Hippocampal formation (tissue), 2 donors: ENCODE measurements at places on chromosomes 2 and 18.

GRCh38 chr18:12310762-12311161 lies 2.7 kb downstream of the TUBB6 start:
- no peak for DNase-seq

- DNase-seq: no peak
These were observed 56.5 kb downstream of the BCL11A start for GRCh38 chr2:60496956-60497355.

- no peak for DNase-seq
These were observed 235.6 kb upstream of the ZNF521 start for GRCh38 chr18:25587545-25587944.

- DNase-seq: no peak
These were observed 48.0 kb downstream of the GBX2 start for GRCh38 chr2:236120141-236120601.

DNA sequence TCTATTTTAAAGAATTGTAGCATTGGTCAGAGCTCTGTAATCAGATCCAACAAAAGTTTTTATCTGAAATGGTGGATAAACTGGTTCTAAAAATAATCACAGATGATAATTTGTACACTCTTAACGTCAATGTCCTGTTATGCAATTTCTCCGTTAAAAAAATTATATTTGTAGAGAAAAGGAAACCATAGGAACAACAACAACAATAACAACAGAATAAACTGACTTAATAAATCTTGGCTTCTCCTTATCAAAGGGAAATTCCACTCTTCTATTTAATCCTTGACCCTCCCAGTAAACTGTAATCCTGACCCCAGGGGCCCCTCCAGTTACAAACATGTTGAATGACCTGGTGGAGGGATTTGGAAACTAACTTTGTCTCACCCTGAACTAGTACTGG lies 78.6 kb upstream of the ZFP36L2 start:
- DNase-seq: no peak

- no peak for DNase-seq
These were observed 7.3 kb downstream of the SCG2 start for GRCh38 chr2:223594831-223595230.

DNA sequence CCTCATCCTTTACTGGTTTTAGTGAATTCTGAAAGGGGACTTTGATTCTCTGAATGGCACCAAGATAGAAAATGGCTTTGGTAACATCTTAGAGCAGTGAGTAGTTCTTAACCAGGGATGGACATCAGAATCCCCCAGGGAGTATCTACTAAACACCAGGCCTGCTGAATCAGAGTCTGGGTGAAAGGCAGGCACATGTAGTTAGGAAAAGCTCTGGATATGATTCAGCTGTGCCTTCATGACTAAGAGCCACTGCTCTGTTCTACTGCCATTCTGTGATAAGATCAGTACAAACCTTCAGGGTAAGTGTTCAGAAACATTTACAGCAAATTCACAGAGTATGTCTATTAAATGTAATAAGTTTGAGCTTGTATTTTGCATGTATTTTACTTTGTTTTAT lies 46.2 kb upstream of the B3GNT2 start:
- no peak for DNase-seq

DNA sequence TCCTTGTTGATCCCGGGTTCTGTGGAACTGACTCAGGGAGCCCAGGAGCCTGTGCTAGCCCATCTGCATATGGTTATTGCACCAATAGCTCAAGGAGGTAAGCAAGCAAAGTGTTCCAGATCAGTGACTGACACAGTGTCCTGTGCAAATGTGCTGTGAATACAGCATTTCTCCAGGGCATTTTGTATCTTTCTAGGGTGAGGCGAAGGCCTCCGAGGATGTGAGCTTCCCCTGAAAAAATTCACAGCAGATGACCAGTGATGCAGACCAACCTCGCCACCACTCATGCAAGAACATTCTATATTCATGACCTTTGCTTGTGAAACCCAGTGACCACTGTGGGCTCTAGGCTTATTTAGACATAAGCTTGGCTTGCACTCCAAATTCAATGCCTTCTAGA lies 15.2 kb upstream of the NT5DC4 start:
- DNase-seq: no peak

GRCh38 chr2:139477618-139478017 lies 697.4 kb upstream of the NXPH2 start:
- no peak for DNase-seq

DNA sequence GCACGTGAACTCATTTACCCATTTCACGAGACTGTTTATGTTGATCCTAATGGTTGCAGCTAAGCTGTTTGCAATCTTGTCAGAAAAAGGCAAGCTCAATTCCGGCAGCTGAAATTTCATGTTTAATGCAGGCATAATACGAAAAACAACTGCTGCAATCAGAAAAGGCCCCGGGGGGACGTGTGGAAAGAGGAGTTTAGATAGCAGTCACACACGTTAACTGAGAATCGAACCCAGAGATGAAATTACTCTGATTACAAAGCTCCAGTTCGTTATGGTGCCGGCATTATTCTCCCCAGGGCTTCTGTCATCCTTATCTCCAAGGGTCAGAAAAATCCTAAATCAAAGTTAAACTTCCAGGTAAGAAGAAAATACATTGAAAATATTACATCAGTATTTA lies 79.9 kb upstream of the MYT1L start:
- no peak for DNase-seq

- DNase-seq: no peak
These were observed 32.4 kb downstream of the CYB5A start for GRCh38 chr18:74259347-74259746.

DNA sequence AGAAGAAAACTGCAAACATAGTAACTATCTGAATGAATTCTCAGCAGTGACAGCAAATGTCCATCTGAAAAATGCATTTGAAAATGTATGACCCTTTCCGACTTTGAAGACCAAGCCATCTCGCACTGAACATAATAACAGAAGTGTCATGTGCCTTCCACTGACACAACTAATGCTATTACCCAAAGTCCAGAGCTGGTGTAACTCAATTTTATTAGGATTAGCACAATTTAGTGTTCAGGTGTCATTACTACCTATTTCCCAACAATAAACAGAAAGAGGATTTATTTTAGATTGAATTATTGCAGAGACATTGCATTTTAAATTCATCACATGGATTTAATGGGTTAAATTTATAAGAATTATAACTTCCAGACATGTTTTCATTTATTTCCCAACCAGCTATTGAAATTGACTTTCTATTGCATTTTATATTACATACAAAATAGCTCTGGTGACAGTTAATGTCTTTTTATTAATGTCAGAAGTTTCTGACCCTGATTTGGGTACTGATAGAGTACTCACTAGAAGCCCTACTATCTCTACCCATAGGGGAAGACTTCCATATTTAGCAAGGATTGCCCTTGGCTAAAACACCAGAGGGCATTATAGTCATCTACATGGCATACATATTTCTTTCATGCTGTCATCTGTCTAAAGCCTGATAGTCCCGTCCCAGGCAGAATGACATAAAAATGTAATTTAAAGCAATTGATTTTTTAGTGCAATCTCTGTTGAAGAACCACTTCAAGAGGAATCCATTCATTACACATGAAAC lies 7.0 kb upstream of the STK39 start:
- no peak for DNase-seq

DNA sequence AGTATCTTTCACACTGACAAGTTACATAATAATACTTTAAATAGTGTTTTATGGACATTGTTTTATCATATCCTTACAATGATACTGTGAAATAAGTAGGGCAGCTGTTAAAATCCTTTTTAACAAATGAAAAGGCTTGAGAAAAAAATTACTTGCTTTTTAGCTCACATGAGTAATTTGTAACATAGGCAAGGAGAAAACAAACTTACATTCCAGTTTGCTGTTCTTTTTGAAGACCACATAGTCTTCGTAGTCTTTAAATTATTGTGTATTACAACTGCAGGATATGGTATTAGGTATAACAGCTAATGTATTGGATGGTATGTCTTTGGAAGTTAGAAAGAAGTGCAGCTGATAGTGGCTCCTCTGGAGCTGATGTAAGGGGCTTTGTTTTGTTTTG lies 130.8 kb downstream of the COMMD1 start:
- DNase-seq: no peak

DNA sequence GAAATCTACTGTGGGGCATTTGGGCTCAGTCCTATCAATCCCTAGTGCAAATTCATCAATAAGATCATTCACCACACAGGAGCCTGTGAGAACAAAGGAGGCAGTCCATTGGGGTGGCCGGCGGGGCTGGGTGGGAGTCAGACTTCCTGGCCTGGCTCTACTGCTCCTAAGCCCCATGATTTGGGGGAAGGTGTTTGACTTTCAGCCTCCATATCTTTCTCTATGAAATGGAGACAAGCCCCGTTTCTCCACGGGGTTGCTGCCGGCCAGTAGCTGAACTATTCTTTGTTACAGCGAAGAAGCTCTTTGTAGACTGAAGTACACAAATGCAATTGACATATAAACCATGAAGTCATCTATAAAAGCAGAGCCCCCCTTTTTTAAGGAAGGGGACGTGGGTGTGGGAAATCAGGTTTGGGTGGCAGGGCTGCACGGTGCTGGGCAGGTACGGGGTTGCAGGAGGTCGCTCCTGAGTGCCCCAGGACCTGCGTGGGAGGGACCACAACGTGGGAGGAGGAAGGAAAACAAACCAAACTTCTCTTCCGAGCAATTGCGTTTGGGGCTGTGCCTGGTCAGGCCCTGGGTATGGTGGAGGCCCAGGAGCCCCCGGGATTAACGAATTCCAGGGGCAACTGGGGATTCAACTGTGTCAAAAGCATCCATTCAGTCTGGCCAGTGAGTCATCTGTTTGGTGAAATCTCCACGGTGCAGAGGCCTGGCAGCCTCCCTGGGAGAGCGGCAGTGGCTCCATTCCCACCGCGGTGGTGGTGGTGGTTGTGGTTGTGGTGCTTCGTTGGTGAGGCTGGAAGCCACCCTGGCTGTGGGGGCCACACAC lies 18.2 kb downstream of the FBLN7 start:
- DNase-seq: no peak

- no peak for DNase-seq
These were observed 11.6 kb upstream of the NAB1 start for GRCh38 chr2:190637281-190637734.

DNA sequence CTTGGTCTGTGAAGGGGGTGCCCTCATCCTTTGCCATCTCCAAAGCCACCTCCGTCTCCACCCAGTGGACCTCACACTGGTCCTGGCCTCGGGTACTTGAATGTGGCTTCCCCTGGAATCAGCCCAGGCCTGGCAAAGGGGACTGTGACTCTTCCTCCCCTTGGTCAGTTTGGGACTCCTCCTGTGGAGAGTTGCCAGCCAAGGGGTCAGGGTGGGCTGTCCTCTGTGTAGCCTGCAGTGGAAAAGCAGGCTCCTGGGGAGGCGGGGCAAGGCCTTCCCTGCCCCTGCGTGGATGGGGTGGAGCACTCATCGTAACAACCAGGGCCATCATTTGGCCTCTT lies 59.8 kb downstream of the INHBB start:
- DNase-seq: no peak

DNA sequence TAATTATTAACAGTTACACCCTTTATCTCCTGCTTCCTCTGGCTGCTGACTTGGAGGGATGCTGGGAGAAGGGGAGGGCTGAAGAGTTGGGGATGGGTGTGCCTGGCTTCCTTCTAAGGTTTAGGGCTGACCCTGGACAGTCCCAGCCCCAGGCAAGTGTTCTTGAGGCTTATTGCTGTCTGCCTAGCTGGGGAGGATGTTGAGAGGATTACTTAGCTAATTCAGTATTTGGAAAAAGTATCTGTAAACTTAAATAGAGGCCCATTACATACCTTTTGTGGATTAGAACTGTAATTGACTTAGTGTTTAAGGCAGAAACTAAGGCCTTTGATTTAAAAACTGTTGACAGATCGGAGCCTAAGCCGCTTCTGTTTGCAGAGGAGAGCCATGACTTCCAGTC lies 67.6 kb downstream of the AGAP1 start:
- DNase-seq: no peak

DNA sequence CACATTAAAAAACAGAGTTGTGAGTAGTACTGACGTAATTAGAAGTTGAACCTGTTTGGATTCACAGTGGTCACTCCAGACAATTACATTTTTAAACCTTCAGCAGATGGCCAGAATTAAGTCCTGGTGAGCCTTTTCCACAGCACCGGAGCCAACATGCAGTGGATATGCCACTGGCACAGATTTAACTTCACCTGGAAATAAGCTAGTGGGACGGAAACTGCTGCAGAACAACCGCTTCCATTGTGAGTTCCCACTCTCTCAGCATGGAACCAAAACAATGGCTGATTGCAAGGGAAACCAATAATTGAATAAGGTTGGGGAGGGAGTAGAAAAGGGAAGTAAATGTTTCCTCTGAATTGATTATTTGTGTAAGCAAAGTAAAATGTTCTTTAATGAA lies 515.1 kb downstream of the STK39 start:
- no peak for DNase-seq

DNA sequence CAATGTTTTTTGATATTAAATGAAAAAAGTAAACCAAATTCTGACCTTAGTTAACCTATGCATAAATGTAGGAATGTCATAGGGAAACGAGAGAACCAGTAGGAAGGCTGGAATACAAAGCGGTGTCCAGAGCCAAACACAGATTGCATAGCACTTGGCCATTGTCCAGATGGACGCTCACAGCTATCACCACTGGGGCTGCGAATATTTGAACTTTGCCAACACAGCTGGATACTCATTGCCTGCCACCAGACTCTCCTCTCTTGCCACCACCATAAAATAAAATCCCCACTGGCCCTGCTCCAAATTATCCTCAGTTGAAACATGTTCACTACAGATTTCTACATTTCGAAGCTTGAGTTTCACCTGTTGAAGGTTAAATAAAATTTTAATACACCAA lies 159.3 kb upstream of the GULP1 start:
- DNase-seq: peak; percentile 39

DNA sequence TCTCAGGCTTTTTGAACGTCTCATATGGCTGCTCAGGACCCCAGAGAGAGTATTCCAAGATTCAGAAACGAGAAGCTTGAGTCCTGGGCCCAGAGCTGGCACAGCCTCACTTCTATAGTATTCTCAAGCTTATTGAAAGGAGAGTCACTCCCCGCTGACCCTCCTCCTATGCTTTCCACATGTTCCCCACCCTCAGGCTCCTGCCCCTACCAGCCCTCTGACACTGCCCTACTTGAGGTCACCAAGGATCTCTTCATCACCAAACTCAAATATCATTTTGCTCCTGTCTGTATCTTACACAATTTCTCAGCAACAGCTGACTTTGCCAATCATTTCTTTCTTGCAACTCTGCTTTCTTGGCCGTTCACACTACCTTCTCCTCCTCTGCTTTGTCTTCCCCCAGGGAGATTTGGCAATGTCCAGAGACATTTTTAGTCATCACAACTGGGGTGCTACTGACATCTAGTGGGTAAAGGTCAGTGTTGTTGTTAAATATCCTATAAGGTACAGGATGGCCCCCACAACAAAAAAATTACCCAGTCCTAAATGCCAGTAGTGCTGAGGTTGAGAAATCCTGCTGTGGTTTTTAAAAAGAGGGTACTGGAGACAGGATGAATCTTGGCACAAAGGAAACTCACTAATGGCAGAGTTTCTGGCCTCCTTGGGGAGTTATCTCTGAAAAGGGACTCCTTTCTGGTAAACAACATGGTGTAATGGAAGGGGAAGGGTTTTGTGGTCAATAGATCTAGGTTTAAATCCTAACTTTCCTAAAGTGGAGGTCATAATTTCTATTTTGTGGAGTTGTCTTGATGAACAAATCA lies 26.9 kb upstream of the INSIG2 start:
- DNase-seq: peak; percentile 35
